ENCODE measurements at places on chromosomes 1 and 21.

- no peak for DNase-seq
Measured at GRCh38 chr1:216314379-216315095, 108.7 kb downstream of the USH2A start.

- DNase-seq, result no peak
Measured at GRCh38 chr21:43939443-43940328, 72.4 kb upstream of the TRAPPC10 start.

DNA sequence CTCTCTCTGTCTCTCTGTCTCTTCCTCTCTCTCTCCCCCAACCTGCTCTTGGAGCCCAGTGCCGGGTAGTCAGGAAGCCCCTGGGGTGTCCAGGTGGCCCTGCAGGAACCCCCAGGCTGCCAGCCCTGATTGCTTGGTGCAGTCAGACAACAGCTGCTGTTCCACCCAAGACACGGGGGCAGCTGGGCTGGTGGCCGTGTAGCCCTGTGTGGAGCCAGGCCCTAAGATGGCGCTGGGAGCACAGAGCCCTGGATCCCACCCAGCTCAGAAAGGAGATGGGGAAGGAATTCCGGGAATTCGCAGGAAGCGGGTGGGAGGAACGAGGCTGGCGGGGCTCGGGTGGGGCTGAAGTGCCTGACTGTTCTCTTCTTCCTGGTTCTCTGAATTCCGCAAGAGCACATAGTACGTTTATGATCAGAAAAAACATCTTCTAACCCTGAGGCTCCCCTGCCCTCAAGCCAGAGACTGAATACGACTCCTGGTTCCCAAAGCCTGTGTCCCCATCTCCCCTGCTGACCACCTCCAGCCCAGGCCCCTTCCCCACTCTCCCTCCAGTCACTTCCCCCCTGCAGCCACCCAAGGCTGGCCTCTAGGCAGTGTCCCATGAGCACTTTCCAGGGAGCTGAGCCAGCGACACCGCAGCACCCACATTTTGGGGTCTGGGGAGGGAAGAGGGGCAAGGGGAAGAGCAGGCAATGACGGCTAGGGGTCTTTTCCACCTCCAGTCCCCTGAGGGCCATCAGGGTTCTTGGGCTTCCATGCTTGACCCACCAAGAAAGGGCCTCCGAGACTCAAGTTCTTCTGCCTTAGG, 55.0 kb downstream of the WNT9A start:
- DNase-seq, result no peak

- no peak for DNase-seq
Measured at GRCh38 chr1:230340526-230341161, 85.5 kb downstream of the PGBD5 start.

- DNase-seq, result no peak
Measured at GRCh38 chr1:168939110-168939946, 167.2 kb upstream of the ATP1B1 start.

DNA sequence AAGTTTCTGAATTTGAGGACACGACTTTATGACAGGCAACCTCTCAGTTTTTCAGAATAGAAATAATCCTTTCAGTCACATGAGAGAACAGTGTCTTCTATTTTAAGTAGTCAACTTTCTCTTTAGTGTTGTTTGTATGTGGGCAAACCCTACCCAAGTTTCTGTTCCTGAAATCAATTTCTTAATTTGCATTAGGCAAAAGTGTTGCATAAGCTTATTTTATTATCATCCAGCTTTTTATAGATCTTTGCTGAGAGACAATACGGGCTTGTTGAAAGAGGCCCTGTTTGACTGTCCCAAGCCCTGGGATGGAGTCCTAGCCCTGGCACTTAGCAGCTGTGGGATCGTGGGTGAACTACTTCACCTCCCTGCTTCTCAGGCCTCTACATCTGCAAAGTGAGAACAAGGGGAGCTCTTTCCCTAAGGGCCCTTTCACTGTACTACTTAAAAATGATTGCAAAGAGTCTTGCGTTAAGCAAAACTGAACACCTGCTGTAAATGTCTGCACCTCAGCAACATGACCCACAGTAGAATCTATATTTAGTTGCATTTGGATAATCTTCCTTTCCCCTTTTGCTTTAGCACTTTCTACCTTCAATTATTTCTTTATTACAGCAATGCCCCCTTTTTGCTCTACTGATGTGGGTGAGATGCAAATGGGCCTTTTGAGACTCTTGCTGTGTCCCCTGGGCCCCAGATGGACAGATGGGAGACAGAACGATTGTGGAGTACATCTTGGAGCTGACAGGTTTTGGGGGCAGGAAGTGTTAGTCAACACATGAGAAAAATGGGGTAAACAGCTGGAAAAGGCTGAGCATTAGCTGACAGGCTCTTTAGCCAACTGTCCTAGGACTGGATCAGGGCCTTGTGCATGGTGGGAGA, 41.0 kb upstream of the SCAF4 start:
- no peak for DNase-seq

- DNase-seq, result no peak
Measured at GRCh38 chr1:107225706-107226105, 84.9 kb downstream of the NTNG1 start.

DNA sequence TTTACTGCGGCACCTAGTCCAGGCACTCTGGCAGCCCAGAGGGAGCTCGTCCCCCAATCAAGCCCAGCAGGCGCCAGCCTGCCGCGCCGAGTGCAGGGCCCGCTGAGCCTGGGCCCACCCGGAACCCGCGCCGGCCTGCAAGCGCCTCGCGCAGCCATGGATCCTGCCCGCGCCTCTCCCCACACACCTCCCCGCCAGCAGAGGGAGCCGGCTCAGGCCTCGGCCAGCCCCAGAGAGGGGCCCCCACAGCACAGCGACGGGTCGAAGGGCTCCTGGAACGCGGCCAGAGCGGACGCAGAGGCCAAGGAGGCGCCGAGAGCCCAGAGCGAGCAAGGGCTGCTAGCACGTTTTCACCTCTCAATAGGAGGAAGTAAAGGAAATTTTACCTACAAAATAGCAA, 767.0 kb downstream of the MRPL39 start:
- no peak for DNase-seq

GRCh38 chr1:113394043-113394862, 3.9 kb downstream of the MAGI3 start:
- no peak for DNase-seq

- no peak for DNase-seq
Measured at GRCh38 chr21:30206551-30207251, 9.2 kb downstream of the CLDN8 start.

DNA sequence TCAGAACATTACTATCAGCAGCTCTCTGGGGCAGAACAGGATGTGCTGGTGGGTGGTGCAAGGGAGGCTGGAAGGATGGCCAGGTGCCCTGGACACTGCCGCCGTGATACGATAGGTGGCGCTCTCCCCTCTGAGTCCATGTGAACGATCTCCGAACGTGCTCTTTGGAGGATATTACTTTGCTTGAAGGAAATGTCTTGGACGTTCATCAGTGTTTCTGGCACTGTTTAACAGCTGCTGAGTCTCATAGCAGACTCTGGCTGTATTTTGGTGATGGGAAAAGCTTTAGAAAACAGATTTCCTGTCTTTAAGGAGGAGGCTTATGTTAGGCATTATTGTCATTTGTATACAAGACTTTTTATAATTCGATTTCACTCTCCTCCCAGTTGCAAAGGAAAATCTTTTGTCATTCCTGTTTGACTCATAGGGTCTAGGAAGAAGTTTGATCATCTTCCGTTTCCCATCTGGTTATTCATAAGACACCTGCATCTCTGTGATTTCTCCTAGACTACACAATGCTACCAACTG, 386.2 kb upstream of the ADGRL2 start:
- no peak for DNase-seq

- DNase-seq, result no peak
Measured at GRCh38 chr1:191869790-191870312, 288.4 kb upstream of the RGS18 start.

GRCh38 chr1:158039380-158039779, 45.9 kb downstream of the KIRREL1 start:
- no peak for DNase-seq

- no peak for DNase-seq
Measured at GRCh38 chr1:158140764-158141192, 39.9 kb upstream of the CD1D start.
